ENCODE measurements at places on chromosomes 3 and 15.
A peak's percentile ranks its signal among the peaks of the same experiment; 100 is the strongest.

- no peak for DNase-seq
These were observed 464.1 kb upstream of the RARB start for GRCh38 chr3:24963762-24964625.

GRCh38 chr15:58467722-58468423, 36.1 kb downstream of the LIPC start:
- DNase-seq = peak; percentile 46

- no peak for DNase-seq
These were observed 36.0 kb upstream of the ULK4 start for GRCh38 chr3:41997702-41998550.

DNA sequence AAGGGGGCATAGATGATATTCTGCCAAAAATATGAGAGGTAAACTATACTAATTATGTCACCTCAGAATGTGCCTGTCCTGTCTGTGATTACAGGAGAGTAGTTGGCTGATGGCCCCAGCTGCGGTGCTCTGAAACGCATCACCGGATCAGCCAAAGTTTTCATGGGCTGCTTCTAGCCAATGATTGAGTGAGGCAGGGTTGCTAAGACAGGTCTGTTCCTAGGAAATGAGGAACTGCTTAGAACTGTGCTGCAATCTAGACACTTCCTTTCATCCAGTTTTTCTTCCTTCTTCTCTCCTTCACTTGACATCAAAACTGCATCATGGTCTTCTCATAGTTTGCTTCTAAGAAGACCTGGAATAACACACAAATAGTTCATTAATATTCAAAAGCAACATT, 124.0 kb downstream of the KCNH8 start:
- no peak for DNase-seq

- DNase-seq = no peak
These were observed 8.3 kb downstream of the AKAP13 start for GRCh38 chr15:85388566-85389305.

DNA sequence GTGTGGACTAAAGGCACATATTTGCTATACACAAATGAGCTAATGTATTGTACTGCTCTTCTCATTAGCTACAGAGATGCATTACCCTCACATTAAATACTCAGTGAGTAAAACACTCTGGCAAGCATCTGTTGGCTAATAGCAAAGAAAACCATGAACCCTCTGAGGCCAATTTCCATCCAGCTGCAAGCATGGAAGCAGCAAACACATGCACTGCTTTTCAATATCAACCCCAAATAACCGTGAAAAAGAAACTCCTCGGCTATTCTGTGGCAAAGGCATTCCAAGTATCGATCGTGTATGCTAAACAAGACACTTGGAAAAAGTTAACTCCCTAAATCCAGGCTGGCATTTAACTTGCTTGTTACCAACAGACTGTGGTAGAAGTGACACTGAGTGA, 67.0 kb downstream of the PEAK1 start:
- DNase-seq = no peak

DNA sequence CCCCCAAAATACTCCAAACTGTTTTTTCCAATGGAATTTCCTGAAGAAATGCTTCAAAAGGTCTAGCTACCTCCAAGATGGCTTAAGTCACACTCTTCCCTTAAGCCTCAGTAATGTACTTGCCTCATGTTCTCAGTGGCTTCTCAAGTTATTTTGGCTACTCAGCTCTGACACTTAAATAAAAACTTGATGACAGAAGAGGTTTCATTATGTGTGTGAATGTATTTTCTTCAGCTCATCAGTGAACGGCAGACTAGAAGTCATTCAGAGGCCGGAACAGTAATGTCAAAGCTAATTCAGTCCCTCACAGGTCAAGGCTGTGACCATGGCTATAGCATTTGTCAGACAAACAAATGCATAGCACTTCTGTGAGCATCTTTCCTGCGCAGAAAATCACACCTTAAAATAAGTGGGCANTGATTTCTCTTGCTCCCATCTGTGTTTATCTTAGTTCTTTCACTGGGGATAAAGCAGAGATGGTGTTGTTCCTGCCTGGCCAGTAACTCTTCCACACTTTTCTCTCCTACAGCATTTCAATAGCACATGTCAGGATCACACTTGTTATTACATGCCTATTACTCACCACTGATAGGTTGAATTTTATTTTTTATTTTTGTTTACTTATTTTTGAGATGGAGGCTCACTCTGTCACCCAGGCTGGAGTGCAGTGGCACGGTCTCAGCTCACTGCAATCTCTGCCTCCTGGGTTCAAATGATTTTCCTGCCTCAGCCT, 68.5 kb upstream of the PLCL2 start:
- DNase-seq = no peak

DNA sequence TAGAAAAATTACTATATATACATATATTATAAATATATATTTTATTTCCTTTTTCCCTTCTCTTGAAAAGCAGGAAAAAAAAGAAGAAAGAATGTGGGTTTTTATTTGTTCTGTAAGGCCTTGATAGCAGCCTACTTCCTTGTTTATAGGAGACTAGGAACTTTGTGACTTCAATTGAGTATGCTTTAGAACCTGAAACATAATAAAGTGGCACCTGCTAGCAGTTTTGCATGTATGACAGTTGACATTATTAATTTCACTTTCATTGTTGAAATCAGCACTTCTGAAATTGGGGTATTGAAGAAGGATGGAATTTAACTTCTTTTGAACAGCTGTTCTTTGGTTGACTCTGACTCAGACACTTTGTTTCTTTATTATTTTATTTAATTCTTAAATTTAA, 56.9 kb downstream of the GLCE start:
- DNase-seq = no peak

GRCh38 chr3:186413615-186414415, 51.8 kb upstream of the DGKG start:
- DNase-seq = peak; percentile 39

DNA sequence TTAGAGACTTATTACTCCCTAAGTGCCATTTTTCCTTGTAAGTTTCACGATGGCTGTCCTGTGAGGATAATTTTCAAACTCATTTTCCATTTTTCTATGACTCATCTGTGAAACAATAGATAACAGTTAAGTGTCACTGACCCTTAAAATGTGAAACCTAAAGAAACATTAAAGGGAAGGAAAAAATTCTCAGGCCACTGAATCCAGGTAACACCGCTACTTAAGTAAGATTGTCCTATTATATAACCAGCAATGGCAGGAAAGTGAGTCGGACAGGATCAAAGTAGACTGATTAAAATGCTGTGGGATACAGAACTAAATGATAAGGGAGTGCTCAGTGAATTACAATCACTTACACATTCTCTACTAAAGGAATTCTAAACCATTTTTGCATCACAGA, 12.4 kb downstream of the PLD1 start:
- no peak for DNase-seq

- no peak for DNase-seq
These were observed 177.9 kb downstream of the SATB1 start for GRCh38 chr3:18247139-18247695.

DNA sequence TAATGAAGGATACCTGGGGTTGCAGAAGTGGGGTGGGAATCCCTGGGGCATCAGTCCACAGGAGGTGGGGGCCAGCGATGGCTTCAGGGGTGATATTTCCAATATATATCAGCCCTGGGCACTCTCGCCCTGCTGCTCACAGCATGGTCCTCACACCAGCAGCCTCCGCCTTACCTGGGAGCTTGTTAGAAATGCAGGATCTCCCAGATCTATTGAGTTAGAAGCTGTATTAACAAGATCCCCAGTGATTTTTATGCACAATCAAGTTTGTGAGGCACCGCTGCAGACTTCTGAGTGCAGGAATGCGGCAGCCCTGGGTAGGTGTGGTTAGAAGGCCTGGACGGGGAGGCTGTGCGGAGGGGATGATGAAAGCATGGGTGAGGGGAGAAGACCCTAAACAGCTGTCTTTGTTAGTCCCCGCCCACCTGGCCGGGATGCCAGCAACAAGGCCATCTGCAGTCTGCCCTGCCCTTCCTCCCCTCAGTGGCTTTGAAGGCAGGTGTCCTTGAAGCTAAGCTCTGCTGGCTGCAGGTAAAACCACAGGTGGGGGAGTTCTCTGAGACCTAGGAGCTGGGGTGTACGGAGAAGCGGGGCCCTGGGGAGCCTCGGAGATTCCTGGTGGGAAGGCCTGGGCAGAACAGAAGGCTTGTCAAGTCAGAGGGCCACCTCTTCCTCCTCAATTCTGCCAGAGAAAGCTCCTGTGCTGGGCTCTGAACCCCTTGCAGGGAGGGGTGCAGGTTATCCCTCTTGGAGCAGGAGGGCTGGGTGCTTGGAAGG, 11.4 kb downstream of the FAM107A start:
- no peak for DNase-seq

DNA sequence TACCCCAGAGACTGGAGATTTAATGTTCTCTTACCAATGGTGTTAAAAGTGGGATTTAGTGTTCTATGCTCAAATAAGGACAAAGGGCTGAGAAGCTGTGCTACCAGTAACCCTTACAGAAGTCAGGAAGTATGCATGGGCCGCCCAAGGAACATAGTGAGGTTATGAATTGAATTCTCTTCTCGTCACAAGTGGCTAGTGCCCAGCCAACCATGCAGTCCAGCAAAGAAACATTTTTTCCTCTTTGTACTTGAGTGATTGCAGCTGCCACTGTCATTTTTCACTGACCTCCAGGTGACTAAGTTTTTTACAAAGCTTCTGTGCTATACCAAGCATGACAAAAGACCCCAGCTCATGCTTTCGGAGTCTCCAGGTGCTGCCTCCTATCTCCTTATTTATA, 110.6 kb upstream of the DCBLD2 start:
- DNase-seq = no peak

GRCh38 chr15:31463521-31464102, 137.0 kb downstream of the KLF13 start:
- DNase-seq = no peak

GRCh38 chr3:56368846-56369245, 99.4 kb downstream of the ERC2 start:
- DNase-seq = no peak

- no peak for DNase-seq
These were observed 11.9 kb downstream of the TMEM158 start for GRCh38 chr3:45214061-45214680.

DNA sequence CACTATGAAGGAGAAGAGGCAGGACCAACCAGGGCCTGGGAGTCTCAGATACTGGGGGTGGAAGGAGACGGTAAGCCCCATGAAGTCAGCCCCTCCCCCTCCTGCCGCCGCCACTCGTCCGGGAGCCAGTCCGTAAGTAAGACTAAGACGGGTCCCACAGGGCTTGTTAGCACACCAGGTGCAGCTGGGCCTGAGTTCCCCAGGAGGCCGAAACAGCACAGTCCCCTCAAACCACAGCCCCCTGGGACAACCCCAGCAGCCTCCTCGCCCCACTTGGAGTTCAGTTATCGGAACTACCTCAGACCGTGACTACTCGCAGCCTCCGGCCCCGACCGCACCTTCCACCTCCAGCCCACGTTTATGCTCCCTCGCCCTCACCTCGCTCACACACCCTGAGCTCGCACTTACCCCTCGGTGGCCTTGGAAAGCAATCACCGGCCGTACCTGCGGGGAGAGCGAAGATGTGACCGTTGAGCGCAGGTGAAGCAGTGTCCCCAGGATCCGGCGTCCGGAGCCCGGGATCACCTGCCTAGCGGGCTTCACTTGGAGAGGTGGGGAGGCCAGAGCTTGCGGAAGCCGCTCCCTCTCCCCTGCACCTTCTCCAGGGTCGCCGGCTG, 557 bp downstream of the ELL3 start:
- DNase-seq = peak; percentile 39

DNA sequence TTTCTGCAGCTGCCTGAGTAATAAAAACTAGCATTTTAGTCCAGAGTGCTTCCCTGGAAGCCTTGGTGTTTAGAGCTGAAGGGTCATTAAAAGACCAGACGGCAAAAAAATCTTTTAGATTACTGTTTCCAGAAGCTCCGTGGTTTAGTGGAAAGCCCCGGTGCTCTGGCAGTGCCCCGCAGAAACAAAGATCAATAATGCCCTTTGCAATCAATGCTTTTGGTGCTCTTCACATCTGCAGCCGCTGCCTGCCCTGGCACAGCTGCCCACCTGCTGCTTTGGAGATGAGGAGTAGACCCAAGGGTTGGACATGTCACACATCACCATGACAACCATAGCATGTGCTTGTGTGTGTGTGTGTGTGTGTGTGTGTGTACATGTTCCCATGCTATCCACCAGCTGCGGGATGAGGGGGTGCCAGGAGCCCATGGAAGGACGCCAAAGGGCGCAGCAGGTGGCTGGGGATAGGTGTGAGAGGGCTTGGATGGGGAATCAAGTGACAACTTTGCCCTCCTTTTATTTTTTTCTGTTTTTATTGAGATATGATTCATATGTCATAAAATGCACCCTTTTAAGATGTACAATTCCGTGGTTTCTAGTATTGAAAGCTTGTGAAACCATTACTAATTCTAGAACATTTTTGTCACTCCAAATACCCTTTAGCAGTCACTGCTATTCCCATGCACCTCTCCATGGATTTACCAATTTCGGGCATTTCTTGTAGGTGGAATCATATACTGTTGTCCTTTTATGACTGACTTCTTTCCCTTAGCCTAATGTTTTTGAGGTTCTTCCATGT, 75.7 kb upstream of the KLHL25 start:
- no peak for DNase-seq

DNA sequence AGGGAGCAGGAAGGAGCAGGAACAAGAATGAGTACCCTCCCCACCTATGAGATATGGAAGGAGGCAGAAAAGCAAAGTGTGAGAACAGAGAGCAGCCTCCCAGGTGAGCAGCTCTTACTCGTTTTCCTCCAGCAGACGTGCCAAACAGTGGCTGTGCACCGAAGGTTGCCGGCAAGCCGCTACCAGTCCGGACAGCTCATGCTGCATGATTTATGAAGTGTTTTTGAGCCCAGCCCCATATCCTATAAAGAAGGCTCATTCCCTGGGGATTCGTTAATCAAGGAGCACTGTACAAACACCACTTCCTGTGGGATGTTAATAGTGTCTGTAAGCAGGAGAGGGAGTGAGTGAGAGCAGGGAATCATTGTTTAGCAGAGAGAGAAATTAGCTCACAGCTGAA, 118.3 kb upstream of the FOXB1 start:
- no peak for DNase-seq

GRCh38 chr3:119731560-119732343, 28.9 kb downstream of the CFAP91 start:
- DNase-seq = no peak
